Foreskin keratinocyte (primary cell): ENCODE measurements at places on chromosomes 13 and 19. TPM values are rescaled to one million over a fixed set of nuclear protein-coding genes. Genes with fewer than 3 reads are reported as not detected.

Gene NALCN
- 0.07 TPM in 1 of 2 replicates, not detected in the other for total RNA-seq

Gene TINCR
- total RNA-seq: 0.46 and 1.1 TPM in 2 replicates

Gene RUBCNL
- 0.10 TPM in 1 of 2 replicates, not detected in the other for total RNA-seq

Gene NLRP11
- total RNA-seq: not detected in 2 replicates

Gene SMAD9
- 0.32 and 0.34 TPM in 2 replicates for total RNA-seq

Gene KLF5
- 75.7 and 85.3 TPM in 2 replicates for total RNA-seq

Gene FREM2
- 0.07 and 0.10 TPM in 2 replicates for total RNA-seq

Gene SULT2A1
- not detected in 2 replicates for total RNA-seq
